ENCODE measurements at places on chromosomes 16 and 17.

- no peak for DNase-seq
These were observed 31.5 kb downstream of the AXIN2 start for GRCh38 chr17:65529761-65530522.

DNA sequence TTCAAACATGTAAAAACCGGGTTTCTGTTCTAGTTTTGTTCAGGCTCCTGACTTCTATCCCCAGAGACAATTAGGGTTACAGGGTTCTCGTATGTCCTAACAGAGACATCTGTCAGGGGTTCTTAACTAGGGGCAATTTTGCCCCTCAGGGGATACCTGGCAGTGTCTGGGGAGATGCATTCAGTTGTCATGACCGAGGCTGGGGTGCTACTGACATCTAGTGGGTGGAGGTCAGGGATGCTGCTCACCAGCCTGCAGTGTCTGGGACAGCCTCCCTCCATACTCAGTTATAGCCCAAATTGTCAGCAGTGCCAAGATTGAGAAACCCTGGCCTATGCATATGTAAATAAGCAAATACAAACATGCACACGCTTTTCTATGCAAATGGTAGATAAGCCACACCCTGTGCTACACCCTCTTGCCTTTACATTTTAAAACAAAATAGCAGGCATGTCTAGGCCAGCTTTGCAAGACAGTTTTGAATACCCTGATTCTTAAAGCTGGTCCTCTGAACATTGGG, 37.4 kb downstream of the CLEC16A start:
- no peak for DNase-seq

GRCh38 chr16:86577314-86577971, 906 bp upstream of the FOXL1 start:
- no peak for DNase-seq

GRCh38 chr16:52786091-52786490, 239.1 kb upstream of the TOX3 start:
- no peak for DNase-seq

DNA sequence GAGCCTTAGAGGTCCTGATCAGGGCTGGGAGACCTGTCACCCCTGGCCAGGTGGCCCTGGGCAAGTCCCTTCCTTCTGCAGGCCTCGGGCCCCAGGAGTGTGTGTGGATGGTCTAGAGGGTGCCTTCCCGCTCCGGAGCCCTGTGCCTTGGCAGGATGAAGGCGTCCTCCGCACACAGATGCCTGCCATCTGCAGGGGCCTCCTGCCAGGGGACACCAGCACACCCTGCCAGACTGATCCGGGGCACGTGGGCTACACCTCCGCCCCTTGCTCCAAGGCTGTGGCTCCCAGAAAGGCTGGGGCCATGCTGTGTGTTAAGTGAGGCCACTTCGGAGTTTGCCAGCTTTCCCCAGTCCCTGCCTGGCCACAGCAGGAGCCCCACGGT, 30.7 kb downstream of the NPTX1 start:
- no peak for DNase-seq

- no peak for DNase-seq
These were observed 22.6 kb upstream of the ANKFN1 start for GRCh38 chr17:56130631-56131030.

GRCh38 chr16:22232277-22233036, 26.4 kb downstream of the EEF2K start:
- peak; percentile 41 for DNase-seq

DNA sequence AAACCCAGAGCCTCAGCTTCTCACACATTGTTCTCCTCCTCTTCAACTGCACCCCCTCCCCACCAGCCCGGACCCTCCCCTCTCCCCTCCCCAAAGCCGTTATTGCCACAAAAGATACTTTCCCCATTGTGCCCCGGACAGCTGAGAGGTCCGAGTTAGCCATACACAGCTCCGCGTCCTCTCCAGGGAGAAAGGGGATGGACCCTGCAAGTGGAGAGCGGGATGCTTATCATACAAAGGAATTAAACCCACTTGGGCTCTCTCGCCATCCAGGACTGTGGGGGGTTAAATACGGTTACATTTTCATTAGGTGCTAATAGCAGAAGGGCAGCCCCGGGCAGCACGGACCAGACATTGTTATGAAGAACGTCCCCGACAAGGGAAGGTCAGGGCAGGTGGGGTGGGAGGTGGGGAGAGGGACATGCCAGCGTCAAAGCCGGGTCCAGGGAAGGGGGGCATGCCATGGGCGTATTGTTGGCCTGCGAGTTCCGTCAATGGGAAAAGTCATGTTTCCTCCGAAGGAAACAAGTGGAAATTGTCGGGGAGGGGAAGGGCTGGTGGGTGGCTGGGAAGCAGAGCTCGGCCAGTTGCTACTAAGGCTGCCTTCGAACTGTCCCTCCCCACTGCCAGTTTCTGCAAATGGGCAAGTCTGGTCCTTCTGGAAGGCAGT, 99.1 kb downstream of the SOX9 start:
- DNase-seq = no peak

DNA sequence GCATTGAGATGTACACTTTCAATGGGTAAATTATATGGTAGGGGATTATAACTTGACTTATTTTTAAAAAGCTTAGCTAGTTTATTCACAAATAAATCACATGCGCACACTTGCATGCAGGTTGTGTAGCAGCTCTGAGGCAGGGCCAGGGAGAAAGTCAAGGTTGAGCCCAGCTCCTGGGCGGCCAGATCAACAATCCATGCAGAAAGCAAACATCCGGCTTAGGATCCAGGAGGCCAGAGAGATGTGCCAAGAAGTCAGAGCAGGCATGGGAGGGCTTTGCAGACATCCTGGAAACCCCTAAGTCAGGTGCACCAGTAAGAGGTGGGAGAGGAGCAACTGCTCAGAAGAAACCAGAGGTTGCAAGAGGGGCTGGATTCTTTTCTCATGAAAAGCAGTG, 186.5 kb downstream of the AXIN2 start:
- no peak for DNase-seq

GRCh38 chr16:86575754-86576557, 2.4 kb upstream of the FOXL1 start:
- no peak for DNase-seq

- no peak for DNase-seq
These were observed 1.3 kb downstream of the GJD3 start for GRCh38 chr17:40363111-40363827.

- DNase-seq = no peak
These were observed 73.4 kb downstream of the ZNF778 start for GRCh38 chr16:89290887-89291286.

DNA sequence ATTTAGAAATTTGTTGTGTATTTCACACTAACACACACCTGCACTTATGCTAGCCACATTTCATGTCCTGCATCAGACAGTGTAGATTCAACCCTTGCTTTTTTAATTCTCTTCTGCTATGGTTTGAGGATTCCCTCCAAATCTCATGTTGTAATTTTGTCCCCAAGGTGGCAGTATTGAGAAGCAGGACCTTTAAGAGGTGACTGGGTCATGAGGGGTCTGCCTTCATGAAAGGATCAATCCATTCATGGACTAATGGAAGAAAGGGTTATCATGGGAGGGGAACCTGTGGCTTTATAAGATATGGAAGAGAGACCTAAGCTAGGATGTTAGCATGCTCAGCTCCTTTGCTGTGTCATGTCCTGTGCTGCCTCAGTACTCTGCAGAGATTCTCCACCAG, 1032.2 kb downstream of the CDH11 start:
- no peak for DNase-seq

- DNase-seq = no peak
These were observed 16.4 kb downstream of the IGF2BP1 start for GRCh38 chr17:49013311-49014213.

GRCh38 chr17:4527134-4527533, 28.1 kb downstream of the MYBBP1A start:
- no peak for DNase-seq

DNA sequence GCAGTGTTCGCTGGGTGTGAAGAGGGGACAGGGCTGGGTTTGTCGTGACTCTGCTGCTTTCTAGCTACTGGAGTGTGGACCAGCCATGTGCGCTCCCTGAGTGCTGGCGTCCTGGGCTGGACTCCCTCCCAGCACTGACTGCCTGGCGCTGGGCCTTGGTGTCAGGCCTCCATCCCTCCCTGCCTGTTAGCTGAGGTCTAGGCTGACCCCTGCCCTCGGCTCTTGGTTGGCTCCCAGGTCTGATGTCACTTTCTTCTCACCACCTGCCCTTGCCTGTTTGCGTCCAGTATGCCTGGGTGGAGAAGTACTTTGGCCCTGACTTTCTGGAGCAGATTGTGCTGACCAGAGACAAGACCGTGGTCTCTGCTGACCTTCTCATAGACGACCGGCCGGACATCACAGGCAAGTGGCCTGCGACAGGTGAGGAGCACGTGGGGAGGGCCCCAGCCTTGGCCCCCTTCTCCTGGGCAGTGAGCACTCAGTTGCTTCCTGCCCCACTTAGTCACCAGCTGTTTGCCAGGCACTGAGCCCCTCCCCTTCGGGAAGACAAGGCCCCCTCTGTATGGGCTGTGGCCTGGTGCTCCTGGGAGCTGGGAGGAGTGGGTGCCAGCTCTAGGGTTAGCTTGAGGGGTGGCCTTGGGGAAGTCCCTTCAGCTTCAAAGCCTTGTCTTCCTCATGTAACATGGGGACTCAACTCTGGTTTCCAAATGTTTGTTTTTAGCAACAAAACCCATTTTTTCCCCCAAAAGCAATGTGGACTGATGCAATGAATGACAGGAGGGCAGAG, 41.5 kb downstream of the NT5M start:
- DNase-seq = no peak

DNA sequence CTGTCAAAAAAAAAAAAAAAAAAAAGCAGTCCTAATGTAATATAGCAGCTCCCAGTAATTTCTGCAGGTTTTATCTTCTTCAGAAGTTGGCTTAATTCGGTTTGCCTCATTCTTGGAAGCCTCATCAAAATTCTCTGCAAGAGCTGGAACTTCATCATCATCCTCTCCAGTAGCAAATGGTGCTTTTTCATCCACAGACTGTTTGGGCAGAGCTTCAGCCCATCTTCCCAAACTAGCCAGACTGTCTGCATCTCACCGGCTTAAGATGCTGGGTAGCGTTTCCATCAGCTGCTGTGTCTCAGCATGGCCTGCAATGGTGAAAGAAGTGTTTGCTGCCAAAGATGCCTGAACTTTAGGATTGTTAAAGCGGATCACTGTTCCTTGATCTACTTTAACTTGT, 112.6 kb downstream of the AIPL1 start:
- no peak for DNase-seq

DNA sequence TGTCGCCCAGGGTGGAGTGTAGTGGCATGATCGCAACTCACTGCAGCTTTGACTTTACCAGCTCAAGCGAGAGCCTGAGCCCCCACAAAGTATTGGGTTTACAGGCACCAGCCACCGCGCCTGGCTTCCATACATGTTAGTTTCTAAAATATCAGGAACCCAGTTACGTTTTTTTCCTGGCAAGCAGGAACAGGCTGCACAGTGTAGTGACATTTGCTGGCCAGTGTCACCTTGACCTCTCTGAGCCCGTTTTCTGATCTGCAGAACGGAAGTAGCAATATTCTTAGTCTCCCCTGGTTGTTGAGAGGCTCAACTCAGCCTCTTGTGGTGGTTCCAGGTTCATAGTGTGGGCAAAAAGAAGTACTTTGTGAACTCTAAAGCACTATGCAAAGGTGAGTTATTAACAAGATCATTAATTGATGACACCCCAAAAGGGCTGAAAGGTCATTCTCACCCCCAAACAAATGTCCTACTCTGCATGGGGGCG, 15.6 kb downstream of the IGF2BP1 start:
- no peak for DNase-seq

- no peak for DNase-seq
These were observed 216.6 kb upstream of the CPHXL start for GRCh38 chr16:75942936-75943335.

- no peak for DNase-seq
These were observed 2.8 kb downstream of the LLGL1 start for GRCh38 chr17:18228176-18228682.

- DNase-seq = no peak
These were observed 191.5 kb downstream of the FTO start for GRCh38 chr16:53895433-53895832.

DNA sequence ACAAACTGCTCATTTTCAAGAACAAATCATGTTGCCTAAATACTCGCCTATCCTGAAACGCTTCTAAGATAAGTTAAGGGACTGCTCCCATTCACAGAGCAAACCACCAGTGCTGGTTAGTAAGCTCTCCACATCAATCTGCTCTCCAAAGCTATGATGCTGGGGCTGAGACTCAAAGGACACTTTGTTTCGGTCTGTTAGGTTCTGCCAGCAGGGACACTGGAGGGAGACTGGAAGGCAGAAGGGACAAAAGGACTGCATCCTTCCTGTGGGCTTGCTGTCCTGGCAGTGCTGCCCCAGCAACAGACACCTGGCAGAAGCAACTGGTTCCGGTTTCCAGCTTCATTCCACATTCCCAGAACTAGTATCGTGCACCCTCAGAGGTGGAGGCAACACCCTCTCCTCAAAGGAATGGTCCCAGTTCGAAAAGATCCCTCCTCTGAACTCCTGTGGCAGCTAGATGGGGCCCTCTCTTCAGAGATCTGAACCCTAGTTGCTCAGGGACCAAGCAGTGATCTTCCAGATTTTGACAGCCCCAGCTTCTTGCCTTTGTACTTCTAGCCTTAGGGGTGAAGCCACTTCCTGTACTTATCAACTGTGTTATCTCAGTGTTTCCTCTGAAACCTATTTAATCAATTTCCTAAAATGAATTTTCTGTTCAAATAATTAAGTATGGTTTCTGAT, 73.4 kb upstream of the GSG1L start:
- no peak for DNase-seq

- DNase-seq = no peak
These were observed 136.7 kb upstream of the HS3ST2 start for GRCh38 chr16:22677024-22677830.

DNA sequence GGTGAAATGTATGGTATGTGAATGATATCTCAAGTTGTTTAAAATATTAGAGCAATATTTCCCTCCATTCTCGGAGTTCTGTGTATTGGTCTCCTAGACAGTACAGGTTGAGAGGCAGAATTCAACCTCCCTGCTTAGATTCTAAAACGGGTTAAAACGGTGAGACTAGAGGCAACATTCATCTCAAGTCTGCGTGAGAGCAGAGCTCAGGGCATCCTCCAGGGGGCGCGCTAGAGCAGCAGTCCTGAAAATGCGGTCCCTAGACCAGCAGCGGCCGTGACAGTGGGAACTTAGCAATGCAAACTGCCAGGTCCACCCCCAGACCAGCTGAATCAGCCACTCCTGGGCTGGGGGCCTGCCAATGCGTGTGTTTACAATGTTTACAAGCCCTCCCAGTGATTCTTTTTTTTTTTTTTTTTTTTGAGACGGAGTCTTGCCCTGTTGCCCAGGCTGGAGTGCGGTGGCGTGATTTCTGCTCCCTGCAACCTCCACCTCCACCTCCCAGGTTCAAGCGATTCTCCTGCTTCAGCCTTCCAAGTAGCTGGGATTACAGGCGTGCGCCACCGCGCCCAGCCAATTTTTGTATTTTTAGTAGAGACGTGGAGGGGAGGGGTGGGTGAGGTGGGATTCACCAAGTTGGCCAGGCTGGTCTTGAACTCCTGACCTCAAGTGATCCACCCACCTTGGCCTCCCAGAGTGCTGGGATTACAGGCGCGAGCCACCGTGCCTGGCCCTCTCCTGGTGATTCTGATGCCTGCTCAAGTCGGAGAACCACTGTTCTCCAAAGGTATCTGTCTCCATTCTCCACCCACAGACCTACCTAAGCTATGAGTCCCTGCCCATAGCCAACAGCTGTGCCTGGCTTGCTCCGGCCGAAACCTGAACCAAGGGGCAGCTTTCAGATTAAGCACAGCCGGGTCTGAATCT, 24.2 kb downstream of the KLHL36 start:
- DNase-seq = peak; percentile 69
